ENCODE measurements at places on chromosomes 11 and 22. TPM values are rescaled to one million over a fixed set of nuclear protein-coding genes. Genes with fewer than 3 reads are reported as not detected.

Gene CNGA4
- not detected for total RNA-seq

Gene TMEM151A
- total RNA-seq = 0.60 TPM

Gene C1QTNF4
- total RNA-seq = 0.39 TPM

Gene MMP1
- 0.29 TPM for total RNA-seq

- no peak for DNase-seq
Measured at GRCh38 chr11:73384531-73384871, 8.3 kb downstream of the RELT start.

- DNase-seq = no peak
Measured at GRCh38 chr11:35909511-35910265, 34.2 kb upstream of the LDLRAD3 start.

DNA sequence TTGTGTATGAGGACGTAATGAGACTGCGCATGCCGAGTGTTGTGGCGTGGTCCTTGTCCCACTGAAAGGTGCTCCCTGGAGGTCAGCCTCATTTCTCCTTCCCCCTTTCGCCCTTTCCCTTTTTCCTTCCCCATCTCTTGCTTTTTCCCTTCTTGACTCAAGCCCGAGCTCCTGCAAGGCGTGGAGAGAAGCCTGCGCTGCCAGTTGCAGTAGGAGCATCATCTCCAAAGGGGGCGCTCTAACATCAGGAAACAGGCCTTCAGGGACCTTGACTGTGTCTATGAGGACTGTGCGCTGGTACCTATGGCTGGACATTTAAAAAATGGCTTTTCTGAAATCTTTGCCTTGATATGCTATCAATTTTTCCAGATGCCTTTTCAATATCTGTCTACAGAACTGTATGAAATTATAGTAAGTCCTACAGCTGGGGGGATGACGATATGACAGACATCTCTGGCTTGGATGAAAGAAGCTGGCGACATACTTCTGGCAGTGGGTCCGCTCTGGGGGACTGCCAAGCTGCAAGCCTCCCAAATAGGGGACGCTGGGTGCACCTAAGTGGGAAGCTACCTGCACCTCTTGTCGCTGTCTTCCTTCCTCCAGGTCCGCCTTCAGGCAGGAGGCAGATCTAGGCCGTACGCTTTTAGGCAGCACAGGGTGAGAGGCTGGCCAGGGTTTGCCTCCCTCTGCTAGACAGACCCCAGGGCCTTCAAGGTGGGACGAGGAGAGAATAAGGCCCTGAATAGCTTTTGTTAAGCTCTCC, 96.5 kb downstream of the NXPE2 start:
- DNase-seq = peak; percentile 6

GRCh38 chr22:31848411-31848810, 94.6 kb downstream of the DEPDC5 start:
- DNase-seq = no peak
